ENCODE measurements at places on chromosomes 6 and 20.

GRCh38 chr6:126661646-126662045 lies 321.7 kb downstream of the CENPW start:
- DNase-seq: no peak

DNA sequence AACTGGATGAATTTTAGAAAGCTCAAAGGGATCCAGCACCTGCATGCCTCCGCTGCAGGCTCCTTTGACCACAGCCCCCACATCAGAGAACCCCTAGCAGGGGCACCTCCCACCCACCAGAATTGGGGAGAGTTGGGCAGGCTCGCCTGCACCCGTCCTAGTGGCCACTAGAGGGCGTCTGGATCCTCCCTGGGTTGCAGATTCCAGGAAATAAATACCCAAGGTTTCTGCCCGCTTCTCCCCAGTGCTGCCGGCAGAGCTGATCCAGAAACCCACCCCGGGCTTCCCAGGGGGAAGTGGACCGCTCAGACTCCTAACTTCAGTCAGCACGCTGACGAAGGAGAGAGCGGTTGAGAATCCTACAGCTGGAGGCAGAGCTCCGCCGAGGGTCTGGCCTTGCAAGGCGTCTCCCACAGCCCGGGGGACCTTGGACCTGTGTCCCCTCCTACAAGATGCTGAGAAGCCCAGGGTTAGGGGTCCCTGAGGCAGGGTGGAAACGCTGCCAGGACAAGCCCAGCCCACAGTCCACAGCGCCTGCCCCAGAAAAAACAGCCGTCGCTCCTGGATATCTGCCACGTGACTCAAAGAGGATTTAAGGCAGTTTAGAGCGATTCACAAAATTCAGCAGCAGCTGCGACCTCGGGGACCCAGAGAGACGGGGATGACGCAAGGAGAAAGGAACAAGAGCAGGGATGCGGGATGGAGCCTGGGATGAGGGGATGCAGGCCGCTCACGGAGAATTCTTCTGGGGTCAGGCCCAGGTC lies 32.6 kb upstream of the PHACTR3 start:
- DNase-seq: peak; percentile 42

DNA sequence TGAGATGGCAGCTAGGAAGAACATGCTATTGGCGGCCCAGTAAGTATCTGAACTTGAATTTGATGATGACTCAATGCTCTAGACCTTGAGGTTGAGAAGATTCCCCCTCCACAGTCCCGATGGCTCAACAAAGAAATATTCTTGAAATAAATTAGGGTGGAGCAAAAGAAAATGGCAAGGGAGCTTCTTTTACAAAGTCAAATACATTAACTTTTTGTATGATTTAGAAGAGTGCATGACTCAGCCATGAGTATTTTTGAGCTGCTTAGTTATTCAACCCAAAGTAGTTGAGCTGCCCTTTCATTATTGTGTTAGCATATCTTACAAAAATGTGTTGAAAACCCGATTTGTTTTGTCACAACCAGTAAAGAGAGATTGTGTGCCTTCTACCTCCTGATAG lies 7.6 kb downstream of the TFAP2C start:
- no peak for DNase-seq

DNA sequence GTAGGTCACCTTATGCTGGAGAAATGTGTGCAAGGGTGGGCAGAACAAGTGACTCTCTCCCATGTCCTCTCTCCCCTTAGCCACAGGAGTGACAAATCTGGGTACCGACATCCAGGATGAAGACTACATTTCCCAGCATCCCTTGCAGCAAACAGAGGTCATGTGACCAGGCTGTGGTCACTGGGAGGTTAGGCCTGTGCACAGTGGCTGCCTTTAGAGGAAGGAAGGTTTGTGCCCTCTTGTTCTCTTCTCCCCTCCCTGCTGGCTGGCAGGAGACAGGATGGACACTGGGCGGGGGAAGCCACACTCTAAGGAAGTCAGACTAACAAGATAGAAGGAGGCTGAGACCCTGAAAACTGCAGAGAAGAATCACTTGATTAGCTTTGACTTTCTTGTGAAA lies 360.2 kb downstream of the PREX1 start:
- DNase-seq: peak; percentile 14

DNA sequence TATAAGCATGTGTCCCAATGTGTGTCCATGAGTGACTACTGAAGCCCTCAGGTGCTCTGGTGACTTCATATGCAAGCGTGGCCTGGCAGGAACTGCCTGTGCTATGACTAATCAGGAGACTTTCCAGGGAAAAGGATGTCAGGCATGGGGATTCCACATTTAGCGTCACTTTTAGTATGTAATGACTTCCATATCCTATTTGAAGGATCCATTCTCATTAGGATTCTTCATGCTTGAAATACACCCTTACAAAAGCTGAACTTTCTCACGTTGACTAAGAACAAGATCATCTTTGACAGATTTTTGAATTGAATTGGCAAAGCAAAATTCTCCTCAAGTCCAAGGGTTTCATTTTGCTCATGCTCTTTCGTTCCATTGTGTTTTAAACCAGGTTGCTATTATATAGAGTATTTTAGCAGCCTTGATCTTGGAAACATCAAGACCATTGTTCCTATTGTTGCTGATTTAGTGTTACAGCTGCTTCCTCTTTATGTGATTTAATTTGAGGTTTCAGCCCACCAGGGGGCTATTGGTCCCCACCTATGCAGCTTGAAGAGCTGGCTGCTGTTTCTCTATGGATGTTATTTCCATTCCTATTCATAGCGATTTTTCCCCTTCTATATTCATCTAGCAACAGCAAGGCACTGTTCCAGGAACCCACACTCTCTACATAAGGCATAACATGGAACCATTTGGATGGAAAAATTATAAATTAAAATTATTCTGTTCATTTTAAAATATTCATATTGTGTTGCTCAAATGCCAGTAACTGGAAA lies 418.6 kb downstream of the CDKAL1 start:
- no peak for DNase-seq

GRCh38 chr6:89082486-89082891 lies 1.9 kb downstream of the PNRC1 start:
- no peak for DNase-seq

GRCh38 chr6:140095532-140095931 lies 721.1 kb upstream of the CITED2 start:
- no peak for DNase-seq

GRCh38 chr6:38322138-38322537 lies 317.6 kb downstream of the BTBD9 start:
- DNase-seq: no peak

Data from CD4-positive, alpha-beta T cell treated with Interleukin-15 for 1 hour (primary cell).